Aorta (tissue), 5 donors: ENCODE measurements at places on chromosomes 6 and 20.

- H3K36me3 ChIP-seq: no peaks in the 10 kb centered on the region
- H3K27me3 ChIP-seq: no peaks in the 10 kb centered on the region
- H3K4me3 ChIP-seq: no peak overlapping the region
- DNase-seq: no peak
- H3K27ac ChIP-seq: no peak overlapping the region
These were observed 577 bp upstream of the C6orf141 start for GRCh38 chr6:49549691-49550491.

DNA sequence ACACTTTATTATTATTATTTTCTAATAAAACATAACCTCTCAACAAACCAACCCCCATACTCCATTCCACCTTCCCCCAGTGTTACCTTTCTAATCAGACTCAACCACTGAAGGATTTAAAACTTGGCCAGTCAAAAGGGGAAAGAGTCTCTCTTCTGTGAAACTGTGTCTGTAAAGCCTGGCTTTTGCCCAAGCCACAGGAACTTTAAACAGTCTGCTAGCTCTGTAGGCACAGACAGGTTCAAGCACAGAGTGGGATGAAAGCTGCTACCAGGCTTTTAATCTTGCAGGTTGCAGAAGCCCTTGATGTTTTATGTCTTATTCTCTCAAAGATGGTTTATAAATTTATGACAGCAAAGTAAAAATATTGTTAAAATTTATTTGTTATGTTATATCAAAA, 585.7 kb downstream of the TENT5A start:
- H3K36me3 ChIP-seq: no peaks in the 10 kb centered on the region
- H3K4me1 ChIP-seq: no peaks in the 10 kb centered on the region
- H3K4me3 ChIP-seq: no peak overlapping the region
- H3K27me3 ChIP-seq: no peaks in the 10 kb centered on the region

DNA sequence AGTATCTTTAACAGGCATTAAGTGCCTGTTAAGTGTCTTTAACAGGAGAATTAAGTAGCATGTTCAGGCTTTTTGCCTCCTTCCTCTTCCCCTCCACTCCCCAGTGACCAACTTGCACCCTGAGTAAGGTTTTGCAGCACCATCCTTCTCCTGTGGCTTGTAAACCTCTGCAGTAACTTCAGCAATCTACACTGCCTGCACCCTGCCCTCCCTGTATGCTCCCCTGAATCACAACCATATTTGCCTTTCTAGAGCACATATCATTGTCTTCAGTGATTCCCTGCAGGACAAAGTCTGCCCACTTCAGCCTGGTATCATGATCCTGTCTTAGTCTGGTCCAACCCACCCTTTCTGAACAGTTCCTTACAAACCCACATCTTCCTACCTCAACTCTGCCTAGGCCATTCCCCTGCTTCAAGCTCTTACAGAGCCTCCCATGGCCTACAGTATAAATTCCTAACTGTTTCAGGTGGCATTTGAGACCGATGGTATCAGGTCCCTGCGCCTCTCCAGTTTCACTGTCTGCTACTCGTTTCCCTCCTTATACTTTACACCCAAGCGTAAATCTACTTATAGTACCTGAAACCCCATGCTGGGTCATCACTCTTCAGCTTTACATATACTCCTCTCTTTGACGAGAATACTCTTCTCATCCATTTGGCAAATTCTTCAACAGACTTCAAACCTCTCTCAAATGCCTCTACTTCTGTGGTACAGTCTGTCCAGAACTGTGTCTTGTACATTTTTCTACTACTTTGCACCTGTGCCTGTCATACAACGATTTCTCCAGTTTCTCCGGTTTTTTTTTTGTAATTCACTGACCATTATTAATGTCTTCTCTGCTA, 69.8 kb downstream of the ZHX3 start:
- no peaks in the 10 kb centered on the region for H3K27me3 ChIP-seq
- no peak overlapping the region for H3K4me3 ChIP-seq

- no peaks in the 10 kb centered on the region for H3K36me3 ChIP-seq
- no peaks in the 10 kb centered on the region for H3K4me1 ChIP-seq
- no peak overlapping the region for H3K27ac ChIP-seq
- DNase-seq: no peak
- H3K4me3 ChIP-seq: no peak overlapping the region
- H3K27me3 ChIP-seq: no peaks in the 10 kb centered on the region
These were observed 28.9 kb upstream of the MTRF1L start for GRCh38 chr6:153031335-153031955.

DNA sequence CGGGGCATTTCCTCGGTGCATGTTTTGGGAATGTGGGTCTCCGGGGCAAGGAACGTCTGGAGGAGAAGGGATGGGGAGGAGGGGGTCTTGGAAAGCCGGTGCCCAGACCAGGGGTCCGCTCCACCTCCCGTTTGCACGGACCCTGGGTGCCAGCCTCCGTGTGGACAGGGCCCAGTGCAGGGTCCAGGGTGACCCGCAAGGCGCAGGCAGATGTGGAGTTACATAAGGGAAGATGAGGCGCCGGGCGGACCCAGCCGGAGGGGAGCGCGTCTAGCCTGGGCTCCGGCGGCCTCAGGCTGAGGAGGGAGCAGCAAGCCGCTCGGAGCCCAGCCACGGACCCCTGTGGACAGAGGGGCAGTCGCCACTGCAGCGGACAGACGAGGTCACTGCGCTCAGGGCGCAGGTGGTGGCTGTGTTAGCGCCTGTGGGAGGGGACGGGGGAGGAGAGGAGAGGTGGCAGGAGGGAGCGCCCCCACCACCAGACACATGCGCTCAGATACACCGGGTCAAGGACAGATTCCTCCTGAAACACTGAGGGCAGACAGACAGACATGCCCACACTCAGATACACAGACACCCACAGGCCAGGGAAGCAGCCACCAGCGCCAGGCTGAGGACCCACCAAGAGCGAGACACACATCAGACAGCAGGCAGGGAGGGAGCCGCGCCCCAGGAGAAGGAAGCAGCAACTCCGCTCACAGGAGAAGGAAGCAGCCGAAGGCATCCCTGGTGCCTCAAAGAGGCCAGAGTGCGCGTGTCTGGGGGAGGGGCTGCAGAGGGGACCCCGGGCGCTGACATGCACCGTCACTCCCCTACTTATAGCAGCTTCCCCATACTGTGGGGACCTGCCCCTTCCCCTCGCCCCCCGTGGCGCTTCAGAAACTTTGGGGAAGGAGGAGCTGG, 839 bp upstream of the HRH3 start:
- H3K4me3 ChIP-seq: no peak overlapping the region
- H3K36me3 ChIP-seq: no peaks in the 10 kb centered on the region
- no peaks in the 10 kb centered on the region for H3K27me3 ChIP-seq
- no peak for DNase-seq

DNA sequence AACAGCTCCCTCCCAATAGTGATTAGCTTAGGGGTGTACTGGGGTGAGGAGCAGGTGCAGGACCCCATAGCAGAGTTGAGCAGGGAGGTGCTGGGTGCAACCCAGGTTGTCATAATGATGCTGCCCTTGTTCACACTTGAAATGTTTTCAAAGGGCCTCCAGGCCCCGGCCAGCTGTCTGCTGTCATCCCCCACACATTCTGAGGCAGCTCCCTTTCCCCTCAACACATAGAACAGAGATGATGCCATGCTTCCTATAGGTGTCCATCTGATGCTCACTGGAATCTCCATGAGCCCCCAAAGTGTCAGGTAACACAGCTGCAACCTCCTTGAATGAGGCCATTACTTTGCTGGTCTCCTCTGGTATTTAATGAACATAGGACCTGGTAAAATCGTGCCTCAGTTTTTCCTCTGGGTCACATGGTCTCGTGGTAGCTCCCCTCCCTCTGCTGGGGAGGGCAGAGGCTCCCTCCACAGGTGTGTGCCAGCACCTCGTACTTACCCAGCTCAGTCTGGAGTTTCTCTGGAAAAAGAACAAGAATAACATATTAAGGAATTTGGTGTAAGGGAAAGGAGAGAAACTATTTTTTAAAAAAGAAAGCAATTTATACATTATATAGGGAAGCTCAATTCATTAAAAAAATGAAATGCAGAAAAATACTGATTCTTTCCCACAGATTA, 5.6 kb downstream of the BTNL2 start:
- H3K27me3 ChIP-seq: no peaks in the 10 kb centered on the region
- H3K36me3 ChIP-seq: no peaks in the 10 kb centered on the region
- no peak overlapping the region for H3K27ac ChIP-seq
